ENCODE measurements at places on chromosomes 5 and 9.

DNA sequence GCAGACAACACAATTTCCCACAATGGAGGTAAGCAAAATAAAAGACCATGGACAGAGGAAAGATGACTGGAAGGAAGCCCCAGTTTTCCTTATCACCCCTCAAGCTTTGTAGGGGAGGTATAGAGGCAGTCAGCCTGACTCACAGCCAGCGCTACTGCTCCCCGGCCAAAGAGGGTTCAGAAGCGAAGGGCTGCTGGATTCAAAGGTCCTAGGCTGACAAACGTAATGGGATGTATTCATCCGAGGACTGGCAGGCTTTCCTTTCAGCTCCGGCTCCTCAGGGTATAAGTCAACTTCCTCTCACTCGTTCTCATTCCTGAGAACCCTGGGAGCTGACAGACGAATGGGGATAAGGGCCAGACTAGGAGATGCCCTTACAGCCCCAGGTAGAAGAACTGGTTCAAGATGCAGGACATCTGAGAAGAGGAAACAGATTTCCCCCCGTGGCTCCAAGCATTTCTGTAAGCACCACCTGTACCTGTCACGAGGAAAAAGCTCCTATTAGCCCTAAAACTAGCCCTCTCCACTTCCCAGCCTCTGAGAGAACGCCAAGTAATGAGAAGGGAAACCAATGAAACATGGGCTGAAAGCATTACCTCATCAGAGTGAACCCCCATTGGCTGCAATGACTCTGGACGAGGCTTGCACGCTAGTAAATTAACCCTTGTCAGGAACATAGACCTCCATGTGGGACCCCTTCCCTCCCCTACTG is 22.1 kb upstream of the FAM13B start:
- DNase-seq, result no peak

DNA sequence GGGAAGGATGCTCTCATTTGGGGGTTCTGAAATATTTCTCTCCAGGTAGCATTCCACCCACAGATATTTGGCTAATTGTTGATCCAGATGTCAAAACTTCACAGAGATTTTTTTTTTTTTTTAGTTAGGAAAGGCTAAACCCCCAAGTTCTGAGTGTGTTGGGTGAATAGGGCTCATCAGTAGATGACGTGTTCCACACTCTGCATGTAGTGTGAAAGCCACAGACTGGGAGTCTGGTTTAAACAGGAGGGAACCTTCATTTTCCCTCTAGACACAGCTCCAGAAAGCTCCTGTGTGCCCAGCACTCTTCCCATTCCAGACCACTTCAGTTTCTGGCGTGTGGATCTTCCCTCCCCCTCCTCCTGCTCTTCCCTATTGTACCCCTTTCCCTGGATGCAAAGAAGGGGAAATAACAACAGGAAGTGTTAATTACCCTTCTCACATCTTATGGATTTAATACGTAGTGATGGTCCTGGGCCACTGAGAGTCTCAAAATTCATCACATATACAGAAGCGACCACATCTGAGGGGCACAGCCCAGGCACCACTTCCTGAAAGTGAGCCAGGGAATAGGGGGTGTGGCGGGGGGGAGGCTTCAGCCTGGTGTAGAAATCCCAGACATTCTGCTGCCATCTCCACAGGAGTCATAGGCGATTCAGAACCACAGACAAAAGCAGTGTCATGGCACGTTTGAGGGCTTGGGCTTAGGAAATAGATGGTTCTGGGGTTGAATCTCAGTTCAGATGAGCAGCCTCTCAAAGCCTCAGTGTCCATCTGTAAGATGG is 65.1 kb downstream of the DAP start:
- DNase-seq, result no peak

- DNase-seq, result peak; percentile 65
Measured at GRCh38 chr5:73591102-73591695, 25.7 kb downstream of the UTP15 start.

GRCh38 chr9:33129251-33129885 is 37.8 kb downstream of the B4GALT1 start:
- DNase-seq, result no peak

DNA sequence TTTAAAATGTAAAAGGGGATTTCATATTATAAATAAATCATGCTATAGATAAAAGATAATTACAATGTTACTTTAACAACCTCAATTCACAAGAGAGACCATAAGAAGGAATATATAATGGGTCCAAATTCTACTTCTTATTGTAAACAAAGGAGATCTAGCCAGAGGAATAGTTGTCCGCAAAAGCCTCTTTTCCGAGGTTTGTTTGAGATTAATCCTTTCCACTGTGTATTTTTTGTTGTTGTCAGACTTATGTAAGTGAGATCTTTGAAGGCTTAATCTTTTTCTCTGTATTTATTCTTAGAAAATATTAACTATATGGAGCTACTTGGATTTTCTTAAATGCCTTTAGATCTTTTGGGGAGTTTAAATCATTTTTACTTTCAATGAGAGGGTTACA is 1299.3 kb upstream of the WWC1 start:
- no peak for DNase-seq

DNA sequence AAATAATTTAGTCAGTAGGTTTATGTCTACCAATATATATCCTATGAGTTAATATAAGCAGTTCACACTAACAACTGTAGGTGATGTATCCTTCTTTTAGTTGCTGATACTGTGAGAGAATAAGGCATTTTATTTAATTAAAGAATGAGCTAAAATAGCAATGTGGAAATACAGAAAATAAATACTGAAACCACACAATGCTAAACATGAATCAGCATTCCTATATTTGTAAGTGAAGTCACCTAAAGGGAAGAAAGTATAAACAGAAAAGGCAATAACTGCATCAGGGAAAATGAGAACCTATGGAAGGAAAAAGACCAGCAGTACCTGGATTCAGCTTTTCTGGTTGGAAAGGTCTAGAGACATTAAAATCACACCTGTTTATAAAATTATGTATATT is 336.0 kb downstream of the PDE4D start:
- DNase-seq, result no peak

DNA sequence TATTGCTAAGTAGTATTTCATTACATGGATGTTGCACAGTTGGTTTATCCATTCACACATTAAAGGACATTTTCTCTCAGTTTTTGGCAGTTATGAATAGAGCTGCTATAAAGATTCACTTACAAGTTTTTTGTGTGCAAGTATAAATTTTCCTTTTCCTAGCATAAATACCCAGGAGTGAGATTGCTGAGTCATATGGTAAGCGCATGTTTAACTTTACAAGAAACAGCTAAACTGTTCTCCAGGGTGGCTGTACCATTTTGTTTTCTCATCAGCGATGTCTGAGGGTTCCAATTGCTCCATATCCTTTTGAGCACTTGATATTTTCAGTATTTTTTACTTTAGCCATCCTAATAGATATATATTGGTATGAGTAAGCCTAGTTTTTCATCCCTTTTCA is 16.4 kb upstream of the ABCA1 start:
- DNase-seq, result no peak

DNA sequence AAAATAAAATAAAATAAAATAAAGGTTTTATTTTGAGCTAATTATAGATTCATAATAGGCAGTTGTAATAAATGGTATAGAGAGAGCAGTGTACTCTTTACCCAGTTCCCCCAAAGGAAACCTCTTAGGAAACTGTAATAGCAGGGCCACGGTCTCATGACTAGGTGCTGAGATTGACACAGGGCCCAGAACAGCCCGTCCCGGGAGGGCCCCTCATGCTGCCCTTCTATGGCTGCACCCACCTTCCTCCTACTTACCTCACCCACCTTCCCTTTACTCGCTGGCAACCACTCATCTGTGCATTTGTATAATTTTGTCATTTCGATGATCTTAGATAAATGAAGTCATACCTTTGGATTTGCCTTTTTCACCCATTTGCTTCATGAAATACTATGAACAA is 16.1 kb downstream of the CACNA1B start:
- no peak for DNase-seq

DNA sequence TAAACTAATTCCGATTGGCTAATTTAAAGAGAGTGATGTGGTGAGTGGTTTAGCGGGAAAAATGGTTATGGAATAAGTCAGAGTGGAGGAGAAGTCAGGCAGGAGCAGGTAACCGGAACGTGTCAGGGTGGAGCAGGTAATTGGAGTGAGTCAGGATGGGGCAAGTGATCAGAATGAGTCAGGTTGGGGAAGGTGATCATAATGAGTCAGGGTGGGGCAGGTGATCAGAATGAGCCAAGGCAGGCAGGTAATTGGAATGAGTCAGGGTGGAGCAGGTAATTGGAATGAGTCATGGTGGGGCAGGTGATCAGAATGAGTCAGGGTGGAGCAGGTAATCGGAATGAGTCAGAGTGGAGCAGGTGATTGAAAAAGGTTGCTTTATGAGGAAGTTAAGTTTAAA is 101.4 kb downstream of the TMEM167A start:
- no peak for DNase-seq

DNA sequence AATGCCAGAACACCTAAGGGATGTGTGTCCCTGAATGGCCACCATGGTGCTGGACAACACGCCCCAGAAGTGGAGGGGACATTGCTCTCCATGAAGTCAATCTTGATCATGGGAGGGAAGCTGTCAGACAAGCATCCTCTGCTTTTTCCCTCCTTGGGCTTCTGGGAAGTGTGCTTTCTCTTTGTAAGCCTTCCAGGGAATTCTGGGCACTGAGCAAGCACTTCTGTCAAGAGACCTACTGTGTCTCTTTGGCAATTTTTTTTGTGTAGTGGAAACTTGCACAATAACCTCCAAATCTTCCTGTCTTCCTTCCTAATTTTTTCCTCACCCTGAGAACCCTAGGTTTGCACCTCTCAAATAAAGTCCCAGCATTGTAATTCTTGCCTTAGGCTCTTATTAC is 132.0 kb downstream of the SEC61B start:
- no peak for DNase-seq

DNA sequence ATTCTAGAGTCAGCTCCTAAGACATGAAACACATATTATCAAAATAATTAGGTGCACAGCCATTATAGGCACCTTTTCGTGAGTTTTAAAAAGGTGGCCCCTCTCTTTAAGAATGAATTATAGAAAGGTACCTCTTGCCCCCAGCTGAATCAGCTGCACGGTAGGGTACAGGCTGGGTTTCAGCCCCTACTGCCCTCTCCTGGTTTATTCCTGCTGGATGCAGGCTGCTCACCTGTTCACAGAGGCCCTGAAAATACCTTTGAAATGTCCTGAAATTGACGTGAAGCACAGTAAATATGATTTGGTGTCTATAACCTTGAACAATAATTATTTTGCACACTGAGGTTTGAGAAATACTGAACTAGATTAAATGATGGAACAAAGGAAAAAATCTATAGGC is 504.8 kb upstream of the SGCD start:
- DNase-seq, result no peak

DNA sequence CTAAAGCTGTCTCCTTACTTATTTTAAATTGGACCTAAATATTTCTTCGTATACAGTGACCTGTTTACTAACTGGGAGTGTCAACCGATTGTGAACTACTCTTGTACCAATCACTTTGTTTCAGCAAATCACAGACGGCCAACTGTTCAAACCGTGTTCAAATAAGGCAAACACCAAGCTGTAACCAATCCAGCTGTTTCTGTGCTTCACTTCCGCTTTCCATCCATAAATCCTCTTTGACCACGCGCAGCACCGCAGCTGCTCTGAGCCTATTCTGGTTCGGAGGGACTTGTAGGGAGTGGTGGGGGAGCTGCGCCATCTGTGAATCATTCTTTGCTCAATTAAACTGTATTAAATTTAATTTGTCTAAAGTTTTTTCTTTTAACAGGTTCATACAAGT is 4.8 kb upstream of the FAM240B start:
- DNase-seq, result no peak
